ENCODE measurements at places on chromosomes 4 and X.

- DNase-seq = no peak
These were observed 107.8 kb downstream of the EFNB1 start for GRCh38 chrX:68936608-68937007.

DNA sequence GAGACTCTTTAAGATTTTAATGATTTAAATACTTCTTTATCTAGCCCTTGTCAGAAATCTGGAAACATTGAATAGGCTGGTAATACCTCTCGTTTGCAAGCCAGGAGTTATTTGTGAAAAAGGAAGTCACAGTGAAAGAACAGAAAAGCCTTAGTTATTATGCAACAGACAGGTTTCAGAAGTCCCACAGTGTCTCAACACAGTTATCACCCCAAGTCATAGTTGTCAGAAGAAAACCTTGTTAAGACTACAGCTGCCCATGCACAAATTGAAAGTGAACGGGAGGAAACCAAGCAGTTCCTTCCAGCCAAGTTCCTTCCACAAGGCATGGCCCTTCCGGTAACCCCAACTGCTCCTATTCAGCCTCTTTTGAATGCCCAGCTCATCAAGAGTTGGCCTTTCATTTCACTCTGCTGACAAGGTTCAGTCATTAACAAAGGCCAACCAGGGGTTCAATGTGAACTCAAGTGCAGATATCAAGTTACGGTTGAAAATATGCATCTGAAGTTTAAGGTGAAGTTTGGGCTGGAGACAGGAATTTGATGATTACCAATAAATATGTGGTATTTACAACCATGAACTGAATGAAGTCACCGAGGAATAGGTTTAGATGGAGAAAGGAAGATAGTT is 15.6 kb downstream of the ALPK1 start:
- DNase-seq = peak; percentile 79

DNA sequence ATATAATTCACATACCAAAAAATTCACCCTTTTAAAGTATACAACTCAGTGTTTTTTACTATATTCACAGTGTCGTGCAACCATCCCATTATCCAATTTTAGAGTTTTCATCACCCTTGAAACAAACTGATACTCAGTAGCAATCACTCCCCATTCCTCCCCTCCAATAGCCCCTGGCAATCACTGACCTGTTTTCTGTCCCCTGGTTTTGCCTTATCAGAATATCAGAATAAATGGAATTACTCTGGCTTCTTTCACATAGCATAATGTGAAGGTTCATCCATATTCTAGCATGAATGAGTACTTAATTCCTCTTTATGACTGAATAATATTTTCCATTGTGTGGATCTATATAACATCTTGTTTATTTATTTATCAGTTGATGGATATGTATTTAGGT is 153.2 kb downstream of the AASDH start:
- DNase-seq = no peak

- DNase-seq = no peak
These were observed 76.2 kb upstream of the CD99 start for GRCh38 chrX:2614911-2615310.
